Smooth muscle cell of the umbilical artery (primary cell): ENCODE measurements at places on chromosomes 2 and 18. TPM values are rescaled to one million over a fixed set of nuclear protein-coding genes. Genes with fewer than 3 reads are reported as not detected.

The C2orf78 gene
- not detected in 2 replicates for total RNA-seq

The EVA1A gene
- total RNA-seq: 39.2 and 46.8 TPM in 2 replicates

The DSEL gene
- total RNA-seq: 20.8 and 33.4 TPM in 2 replicates

The ARHGEF33 gene
- total RNA-seq: 0.14 and 1.2 TPM in 2 replicates

The SERPINB12 gene
- not detected in 2 replicates for total RNA-seq

The C2orf49 gene
- total RNA-seq: 26.7 and 32.0 TPM in 2 replicates

The LRRC30 gene
- not detected in 2 replicates for total RNA-seq

The DCC gene
- not detected in 2 replicates for total RNA-seq

The PTPRN gene
- total RNA-seq: 66.2 and 67.6 TPM in 2 replicates

The SPEG gene
- 36.2 and 61.6 TPM in 2 replicates for total RNA-seq

The KYNU gene
- 0.18 and 1.8 TPM in 2 replicates for total RNA-seq

The WNT10A gene
- total RNA-seq: not detected in 2 replicates

The TNFRSF11A gene
- under 0.01 and 0.14 TPM in 2 replicates for total RNA-seq

The DPP4 gene
- 178 and 489 TPM in 2 replicates for total RNA-seq

The KCNG3 gene
- total RNA-seq: 0.05 TPM in 1 of 2 replicates, not detected in the other

The EFHD1 gene
- total RNA-seq: not detected in 2 replicates

The MC5R gene
- not detected in 2 replicates for total RNA-seq

The DLGAP1 gene
- not detected in 2 replicates for total RNA-seq

The MARCO gene
- total RNA-seq: not detected in 2 replicates

The STON1 gene
- 14.5 and 54.0 TPM in 2 replicates for total RNA-seq

The IL36G gene
- not detected in 2 replicates for total RNA-seq
